C1 segment of cervical spinal cord (tissue), 14 donors: ENCODE measurements at places on chromosomes 2 and 18.

GRCh38 chr2:25123682-25124081, 44.7 kb downstream of the POMC start:
- DNase-seq, result no peak

GRCh38 chr18:50880119-50880465, 1.2 kb downstream of the ME2 start:
- no peak for DNase-seq

- DNase-seq, result no peak
Observed at GRCh38 chr2:158730621-158731140, 64.4 kb upstream of the DAPL1 start.

GRCh38 chr18:28855989-28856388, 679.1 kb upstream of the CDH2 start:
- DNase-seq, result no peak

- peak; percentile 58 for DNase-seq
Observed at GRCh38 chr2:232611559-232612218, 21.7 kb upstream of the EFHD1 start.

- DNase-seq, result no peak
Observed at GRCh38 chr2:14081521-14081920, 551.0 kb upstream of the LRATD1 start.

DNA sequence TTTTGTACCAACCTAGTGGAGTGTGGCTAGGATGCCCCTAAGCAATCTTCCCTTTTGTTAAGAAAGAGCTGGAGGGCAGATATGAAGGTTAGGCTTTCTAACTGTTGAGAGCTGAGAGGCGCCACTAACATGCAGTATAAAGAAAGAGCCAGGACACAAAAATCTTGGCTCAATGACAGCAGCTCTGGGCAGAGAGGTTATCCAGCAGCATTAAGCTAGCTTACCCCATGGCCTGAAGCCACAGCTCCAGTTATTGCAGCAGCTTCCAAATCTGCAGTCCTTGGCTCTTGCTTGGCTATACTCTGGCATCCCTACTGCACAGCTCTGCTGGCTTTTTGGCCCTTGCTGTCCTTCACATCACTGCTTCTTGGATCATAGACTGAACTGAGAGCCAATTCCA, 213.4 kb downstream of the GPD2 start:
- DNase-seq, result no peak

DNA sequence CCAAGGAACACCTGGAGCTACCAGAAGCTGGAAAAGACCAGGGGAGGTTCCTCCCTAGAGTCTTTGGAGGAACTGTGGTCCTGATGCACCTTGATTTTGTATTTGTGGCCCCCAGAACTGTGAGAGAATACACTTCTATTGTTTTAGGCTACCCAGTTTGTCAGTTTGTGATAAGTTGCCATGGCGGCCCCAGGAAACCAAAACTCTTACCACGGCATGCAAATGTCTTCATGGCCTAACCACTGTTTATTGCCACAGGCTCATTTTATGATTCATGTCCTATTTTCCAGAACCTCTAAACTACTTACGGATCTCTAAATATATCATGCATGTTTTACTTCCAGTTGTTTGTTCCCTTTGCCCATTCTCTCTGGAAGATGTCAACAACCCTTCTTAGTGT, 1250.7 kb upstream of the FAM98A start:
- DNase-seq, result no peak

GRCh38 chr18:3279201-3280185, 17.6 kb downstream of the MYL12B start:
- DNase-seq, result no peak

GRCh38 chr2:74109551-74109950, 38.2 kb downstream of the BOLA3 start:
- DNase-seq, result peak; percentile 96

DNA sequence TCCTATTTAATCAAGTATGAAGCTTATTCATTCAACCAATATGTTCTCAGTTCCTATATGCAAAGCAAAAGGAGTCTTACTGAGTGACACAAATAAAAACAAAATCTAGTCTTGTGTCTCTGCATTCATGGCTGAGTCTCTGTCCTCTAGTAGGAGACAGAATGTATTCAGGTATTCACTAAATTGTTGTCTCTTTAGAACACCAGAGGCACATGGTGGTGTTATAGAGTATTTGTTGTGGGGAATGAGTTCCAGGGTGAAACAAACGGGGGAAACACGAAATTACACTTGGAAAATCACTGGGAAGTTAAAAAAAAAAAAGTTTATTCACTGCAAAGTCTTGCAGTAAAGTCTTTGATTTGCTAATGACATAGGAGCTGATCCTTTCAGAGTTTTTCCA, 131.7 kb upstream of the FSHR start:
- no peak for DNase-seq

DNA sequence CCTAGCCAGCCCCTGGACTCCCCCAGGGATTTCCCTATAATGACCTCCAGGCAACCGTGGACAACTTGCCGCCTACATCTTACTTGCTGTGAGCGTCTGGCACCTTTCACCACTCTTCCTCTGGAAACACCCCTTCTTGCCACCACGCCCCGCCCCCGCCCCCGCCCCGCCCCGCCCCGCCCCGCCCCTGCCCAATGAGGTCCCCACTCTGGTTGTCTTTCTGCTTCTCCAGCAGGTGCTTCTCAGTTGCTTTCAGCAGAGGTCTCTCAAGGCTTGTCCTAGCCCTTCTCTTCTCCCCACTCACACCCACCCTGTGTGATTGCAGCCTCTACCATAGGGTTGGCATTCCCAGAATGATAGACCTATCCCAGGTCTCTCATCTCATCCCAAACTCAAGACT, 214.5 kb downstream of the EN1 start:
- DNase-seq, result no peak

DNA sequence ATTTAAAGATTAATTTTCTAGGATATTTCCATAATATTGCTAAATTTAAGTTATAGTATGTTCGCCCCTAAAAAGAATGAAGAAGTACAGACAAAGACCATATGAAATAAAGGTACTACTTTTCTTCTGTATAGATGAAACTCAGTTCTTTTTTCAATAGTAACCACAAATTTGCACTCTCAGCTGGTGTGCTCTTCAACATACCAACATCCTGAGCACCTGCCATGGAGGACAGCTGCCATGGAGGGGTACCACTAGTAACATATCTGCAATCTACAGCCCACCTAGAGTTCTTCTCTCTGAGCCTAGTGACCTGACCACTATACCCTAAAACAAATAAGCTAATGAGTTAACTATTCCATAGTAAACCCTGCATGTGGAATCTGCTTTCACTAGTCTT, 36.8 kb upstream of the ERCC3 start:
- DNase-seq, result no peak

- no peak for DNase-seq
Observed at GRCh38 chr2:49832555-49832954, 678.2 kb upstream of the FSHR start.

DNA sequence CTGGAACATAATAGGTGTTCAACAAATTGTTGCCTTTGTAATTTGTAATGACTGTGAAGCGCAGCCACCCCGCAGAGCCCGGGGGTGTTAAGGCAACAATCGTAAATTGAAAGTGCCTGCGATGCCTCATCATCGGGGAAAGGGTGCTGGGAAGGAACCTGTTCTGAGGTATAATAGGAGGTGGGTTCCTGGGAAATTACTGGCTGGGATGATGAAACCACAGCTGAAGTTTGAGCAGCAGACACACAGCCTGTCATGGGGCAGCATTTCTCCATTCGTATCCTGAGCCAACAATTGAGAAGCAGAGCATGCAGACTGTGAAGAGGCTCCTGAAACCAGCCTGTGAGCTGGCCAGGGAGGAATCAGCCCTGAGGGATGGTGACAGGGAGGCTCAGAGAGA, 404.0 kb upstream of the MYT1L start:
- no peak for DNase-seq

DNA sequence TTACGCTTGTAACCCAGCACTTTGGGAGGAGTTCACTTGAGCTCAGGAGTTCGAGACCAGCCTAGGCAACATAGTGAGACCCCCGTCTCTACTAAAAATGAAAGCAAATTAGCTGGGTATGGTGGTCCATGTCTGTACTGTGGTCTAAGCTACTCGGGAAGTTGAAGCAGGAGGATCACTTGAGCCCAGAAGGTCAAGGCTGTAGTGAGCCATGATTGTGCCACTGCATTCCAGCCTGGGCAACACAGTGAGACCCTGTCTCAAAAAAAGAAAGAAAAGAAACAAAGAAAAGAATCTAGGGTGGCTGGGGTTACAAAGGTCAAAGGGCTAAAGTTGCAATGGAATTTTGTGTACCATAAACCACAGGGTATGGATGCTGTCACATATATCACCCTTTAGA, 41.3 kb downstream of the KIF3C start:
- no peak for DNase-seq

GRCh38 chr2:119486196-119486827, 38.0 kb downstream of the SCTR start:
- DNase-seq, result no peak

GRCh38 chr2:4967206-4967605, 725.0 kb upstream of the SOX11 start:
- DNase-seq, result no peak

DNA sequence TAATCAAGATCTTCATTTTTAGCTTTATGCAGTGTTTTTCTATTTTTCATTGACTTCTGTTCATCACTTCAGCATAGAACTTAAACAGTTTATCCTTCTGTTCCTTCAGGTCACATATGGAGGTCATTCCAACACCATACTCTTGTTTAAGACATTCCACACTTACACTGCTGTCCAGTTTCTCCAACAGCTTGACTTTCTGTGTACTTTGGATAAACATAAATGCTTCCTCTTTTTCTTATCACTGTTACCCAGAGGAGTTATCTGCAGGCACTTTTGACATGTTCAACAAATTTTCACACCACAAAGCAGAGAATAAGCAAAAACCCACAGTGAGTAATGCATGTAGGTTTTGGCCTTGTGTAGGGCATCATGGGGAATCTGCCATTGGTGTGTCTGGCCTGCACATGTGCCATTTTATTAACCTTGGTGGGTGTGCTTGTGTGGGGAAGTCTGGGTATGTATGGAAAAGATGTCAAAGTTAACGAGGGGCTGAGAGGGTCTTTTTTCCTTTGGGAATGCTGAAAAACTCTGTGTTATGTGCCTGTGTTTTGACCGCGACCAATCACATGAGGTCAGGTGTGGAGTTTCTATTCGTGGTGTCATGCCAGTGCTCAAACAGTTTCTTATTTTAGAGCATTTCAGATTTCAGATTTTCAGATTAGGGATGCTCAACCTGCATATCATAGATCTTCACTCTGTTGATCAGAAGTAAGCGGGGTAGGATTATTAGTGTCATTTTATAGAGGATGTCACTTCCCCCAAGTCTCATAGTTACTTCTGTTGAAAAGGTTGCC, 53.9 kb upstream of the ACVR1 start:
- DNase-seq, result no peak

DNA sequence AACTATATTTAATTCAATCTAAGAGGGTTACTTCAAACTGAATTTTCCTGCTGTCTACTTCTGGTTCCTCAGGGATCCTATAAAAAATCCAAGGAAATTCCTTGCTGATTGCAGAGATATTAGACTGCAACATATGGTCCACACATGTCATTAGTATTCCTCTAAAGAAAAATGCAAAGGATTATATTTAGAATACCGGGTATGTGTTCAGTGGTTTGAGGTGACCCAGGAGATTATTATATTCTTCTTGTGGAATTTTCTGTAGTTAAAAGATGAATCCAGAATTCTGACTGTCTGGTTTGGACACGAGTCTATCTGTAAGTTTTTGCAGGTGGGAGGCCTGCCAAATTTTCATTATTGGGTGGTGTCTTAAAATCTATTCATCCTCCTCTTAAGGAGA, 18.2 kb downstream of the HOXD1 start:
- no peak for DNase-seq

DNA sequence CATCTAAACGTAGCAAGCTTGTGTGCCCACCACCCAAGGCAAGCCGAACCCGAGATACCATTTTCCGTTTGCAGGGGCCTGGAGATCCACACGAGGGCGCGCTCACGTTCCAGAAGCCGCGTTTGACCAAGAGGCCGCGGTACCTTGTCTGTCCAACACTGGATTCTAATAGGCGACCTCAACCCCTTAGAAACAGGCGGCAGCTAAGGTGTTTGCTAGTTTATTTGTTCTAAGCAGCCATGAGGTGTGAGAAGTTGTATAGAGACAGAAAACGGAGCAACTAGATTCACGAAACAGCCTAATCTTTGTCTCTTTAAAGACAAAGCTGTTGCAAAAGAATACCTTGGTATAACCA, 4.2 kb downstream of the HOXD11 start:
- DNase-seq, result no peak

DNA sequence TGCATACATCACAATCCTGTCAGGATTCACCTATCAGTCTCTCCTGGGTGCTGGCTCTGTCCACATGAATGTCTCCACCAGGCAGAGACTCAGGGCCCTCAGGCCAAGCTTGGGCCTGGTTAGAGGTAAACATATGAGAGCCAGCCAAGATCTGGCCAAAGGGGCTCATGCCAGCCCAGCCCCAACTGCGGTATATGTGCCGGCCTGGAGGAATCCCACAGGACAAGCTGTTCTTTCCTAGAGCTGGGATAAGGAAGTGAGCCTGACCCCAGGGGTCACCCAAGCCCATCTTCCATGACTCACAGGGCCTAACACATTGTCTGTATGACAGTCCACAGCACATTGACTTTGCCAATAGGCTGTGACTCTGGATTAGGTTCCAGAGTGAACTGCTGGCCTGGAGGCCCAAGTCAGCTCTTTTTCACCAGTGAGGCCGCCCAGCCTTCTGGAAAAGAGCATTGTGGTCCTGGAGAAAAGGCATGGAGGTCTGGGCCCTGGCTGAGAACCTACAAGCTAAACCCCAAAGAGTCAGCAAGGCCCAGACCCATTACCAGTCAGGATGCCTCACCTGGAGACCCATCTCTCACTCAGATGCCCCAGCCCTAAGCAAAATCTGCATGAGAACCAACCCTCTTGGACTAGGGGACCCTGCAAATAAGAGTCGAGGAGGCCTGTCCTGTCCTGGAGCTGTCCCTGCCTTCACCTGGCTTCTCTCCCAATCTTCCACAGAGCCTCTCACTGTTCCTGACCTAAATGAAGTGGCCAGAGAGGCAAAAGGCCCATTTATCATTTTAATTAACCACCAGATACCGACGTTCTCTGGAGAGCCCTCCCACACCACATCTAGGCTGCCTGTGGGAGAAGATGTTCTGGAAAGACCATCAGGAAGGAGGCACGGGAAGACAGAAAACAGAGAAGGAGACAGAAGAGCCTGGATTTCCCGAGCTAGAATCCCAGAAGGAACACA, 120.9 kb upstream of the PKDCC start:
- no peak for DNase-seq

DNA sequence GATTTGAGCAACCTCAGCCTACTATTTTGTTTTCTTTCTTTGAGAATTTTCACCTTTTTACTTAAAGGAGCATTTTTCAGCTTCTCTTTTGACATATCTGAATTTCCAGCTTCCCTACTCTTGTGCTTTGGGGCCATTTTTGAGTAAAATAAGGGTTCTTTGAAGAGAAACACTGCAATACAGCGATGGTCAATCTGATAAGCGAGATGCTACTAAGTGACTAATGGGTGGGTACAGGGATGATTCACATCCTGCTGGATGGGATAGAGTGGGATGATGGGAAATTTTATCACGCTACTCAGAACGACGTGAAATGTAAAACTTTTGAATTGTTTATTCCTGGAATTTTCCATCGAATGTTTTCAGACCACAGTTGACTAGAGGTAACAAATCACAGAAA, 211.5 kb downstream of the TMEM247 start:
- no peak for DNase-seq
